Thyroid gland (tissue), 4 donors: ENCODE measurements at places on chromosomes 3 and 15. TPM values are rescaled to one million over a fixed set of nuclear protein-coding genes. Genes with fewer than 3 reads are reported as not detected.

GRCh38 chr15:48696627-48697312, 51.3 kb upstream of the FBN1 start:
- H3K36me3 ChIP-seq, result no peaks in the 10 kb centered on the region
- DNase-seq, result no peak
- H3K27me3 ChIP-seq, result no peaks in the 10 kb centered on the region
- no peak overlapping the region for H3K27ac ChIP-seq

- H3K27ac ChIP-seq, result no peak overlapping the region
- DNase-seq, result no peak
- H3K27me3 ChIP-seq, result peaks cover 4% of the 10 kb centered on the region
- H3K4me3 ChIP-seq, result no peak overlapping the region
Observed at GRCh38 chr3:23668430-23668904, 137.3 kb upstream of the UBE2E1 start.

DNA sequence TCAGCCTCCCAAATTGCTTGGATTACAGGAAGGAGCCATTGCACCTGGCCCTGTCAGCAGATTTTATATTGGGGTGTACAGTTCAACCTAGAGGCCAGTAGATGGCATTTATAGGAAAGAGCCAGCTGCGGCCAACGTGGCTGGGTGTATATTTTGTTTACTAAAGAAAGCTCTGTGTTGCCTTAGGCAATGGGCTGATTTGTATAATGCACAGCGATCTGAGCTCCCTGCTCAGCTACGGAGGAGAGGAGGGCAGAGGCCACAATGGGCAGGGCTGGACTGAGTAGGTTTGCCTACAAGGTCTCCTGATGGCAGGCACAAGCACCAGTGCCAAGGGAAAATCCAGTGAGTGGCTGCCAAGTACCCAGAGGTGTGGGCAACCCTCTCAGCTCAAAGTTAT, 282.4 kb downstream of the ARPP21 start:
- DNase-seq, result no peak
- no peak overlapping the region for H3K4me3 ChIP-seq
- no peaks in the 10 kb centered on the region for H3K4me1 ChIP-seq

DNA sequence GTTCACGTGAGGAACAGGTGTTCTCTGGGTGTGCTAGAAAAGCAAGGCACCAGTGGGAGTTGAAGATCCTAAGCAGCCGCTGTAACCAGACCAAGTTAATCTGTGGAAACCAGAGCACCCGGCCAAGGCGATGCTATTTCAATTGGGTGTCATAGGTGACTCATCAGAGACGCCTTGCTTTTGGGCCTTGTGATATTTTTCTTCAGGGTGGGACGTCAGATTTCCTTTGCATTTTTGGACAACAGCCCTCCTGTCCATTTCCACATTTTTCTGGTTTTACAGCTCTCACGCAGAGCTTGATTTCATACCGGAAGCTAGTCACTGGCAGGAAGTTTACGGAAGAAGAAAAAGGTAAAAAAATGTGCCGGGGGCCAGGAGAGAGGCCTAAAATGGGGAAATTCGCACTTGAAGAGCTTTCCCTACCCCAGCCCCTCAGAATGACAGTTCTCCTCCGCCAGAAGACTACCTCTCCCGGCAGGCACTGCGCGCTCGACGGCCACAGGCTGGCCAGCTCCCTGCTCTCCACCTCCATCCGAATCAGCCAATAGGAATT, 471 bp upstream of the KBTBD8 start:
- no peaks in the 10 kb centered on the region for H3K4me1 ChIP-seq
- no peak overlapping the region for H3K4me3 ChIP-seq
- H3K27ac ChIP-seq, result no peak overlapping the region
- H3K36me3 ChIP-seq, result no peaks in the 10 kb centered on the region
- DNase-seq, result no peak
- peaks cover 3% of the 10 kb centered on the region for H3K27me3 ChIP-seq

GRCh38 chr15:80934761-80935221, 54.8 kb downstream of the MESD start:
- peak overlapping the region; percentile 10 for H3K27ac ChIP-seq
- H3K4me1 ChIP-seq, result peaks cover 9% of the 10 kb centered on the region
- DNase-seq, result peak; percentile 46
- no peaks in the 10 kb centered on the region for H3K27me3 ChIP-seq
- H3K4me3 ChIP-seq, result no peak overlapping the region

DNA sequence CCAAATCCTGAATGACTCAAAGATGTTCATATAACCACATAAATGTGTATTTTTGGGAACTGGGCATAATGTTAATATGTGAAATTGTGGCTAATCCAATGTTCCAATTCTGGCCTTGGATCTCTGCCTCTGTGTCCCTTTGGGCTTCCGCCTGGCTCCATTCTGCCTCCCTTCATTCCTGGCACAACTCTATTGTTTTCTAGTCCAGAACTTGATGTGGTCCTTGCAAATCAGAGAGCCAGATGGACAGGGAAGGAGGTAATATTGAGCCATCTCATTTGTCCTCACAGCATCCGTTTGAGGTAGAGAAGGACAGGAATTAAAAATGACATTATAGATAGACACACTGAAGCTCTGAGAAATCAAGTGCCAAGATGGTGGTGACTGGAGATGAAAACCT, 355.7 kb upstream of the TBL1XR1 start:
- no peak overlapping the region for H3K4me3 ChIP-seq
- no peaks in the 10 kb centered on the region for H3K36me3 ChIP-seq
- H3K4me1 ChIP-seq, result peaks cover 49% of the 10 kb centered on the region
- peak overlapping the region; percentile 13 for H3K27ac ChIP-seq

DNA sequence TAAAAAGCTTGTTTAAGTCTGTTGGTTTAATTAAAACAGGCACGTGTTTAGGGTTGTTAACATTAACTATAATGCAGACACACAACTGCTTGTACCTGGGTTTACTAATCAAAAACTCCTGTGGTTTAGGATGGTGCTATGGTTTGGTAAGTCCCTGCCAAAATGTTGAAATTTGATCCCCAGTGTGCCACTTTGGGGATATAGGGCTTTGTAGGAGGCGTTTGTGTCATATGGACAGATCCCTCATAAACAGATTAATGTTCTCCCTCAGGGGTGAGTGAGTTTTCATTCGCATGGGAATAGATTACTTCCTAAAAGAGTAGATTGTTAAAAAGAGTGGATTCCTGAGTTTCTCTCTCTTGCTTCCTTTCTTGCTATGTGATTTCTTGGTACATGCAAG, 18.7 kb upstream of the GK5 start:
- H3K4me3 ChIP-seq, result no peak overlapping the region
- no peaks in the 10 kb centered on the region for H3K4me1 ChIP-seq
- no peaks in the 10 kb centered on the region for H3K36me3 ChIP-seq
- no peak overlapping the region for H3K27ac ChIP-seq
- no peak for DNase-seq

- no peak overlapping the region for H3K27ac ChIP-seq
- no peak overlapping the region for H3K4me3 ChIP-seq
- H3K4me1 ChIP-seq, result no peaks in the 10 kb centered on the region
- DNase-seq, result no peak
- H3K36me3 ChIP-seq, result no peaks in the 10 kb centered on the region
- no peaks in the 10 kb centered on the region for H3K27me3 ChIP-seq
Observed at GRCh38 chr3:191008074-191008473, 145.6 kb upstream of the GMNC start.

GRCh38 chr3:124037326-124037725, 45.4 kb upstream of the ROPN1 start:
- H3K27me3 ChIP-seq, result no peaks in the 10 kb centered on the region
- H3K4me3 ChIP-seq, result no peak overlapping the region
- H3K36me3 ChIP-seq, result no peaks in the 10 kb centered on the region
- DNase-seq, result no peak
- H3K4me1 ChIP-seq, result peaks cover 9% of the 10 kb centered on the region

DNA sequence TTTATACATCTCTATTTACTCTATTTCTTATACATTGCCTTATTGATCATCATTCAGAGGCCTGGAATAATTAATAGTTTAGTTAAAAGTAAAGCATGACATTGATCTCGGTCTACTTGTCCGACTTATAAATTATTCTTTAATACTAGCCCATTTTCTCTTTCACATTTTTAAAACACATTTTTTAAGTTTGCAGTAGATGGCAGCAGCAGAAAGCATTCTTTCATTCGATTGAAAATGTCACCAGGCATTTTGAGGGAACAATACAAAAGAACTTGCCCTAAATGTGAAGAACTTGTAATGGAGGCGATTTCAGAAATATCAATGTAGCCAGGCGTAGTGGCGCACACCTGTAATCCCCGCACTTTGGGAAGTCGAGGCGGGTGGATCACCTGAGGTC, 15.5 kb upstream of the MAP3K13 start:
- no peak overlapping the region for H3K4me3 ChIP-seq
- DNase-seq, result no peak
- no peak overlapping the region for H3K27ac ChIP-seq
- H3K36me3 ChIP-seq, result no peaks in the 10 kb centered on the region

GRCh38 chr3:101892648-101893047, 43.3 kb downstream of the NFKBIZ start:
- DNase-seq, result no peak
- no peaks in the 10 kb centered on the region for H3K27me3 ChIP-seq
- H3K27ac ChIP-seq, result no peak overlapping the region
- H3K4me3 ChIP-seq, result no peak overlapping the region
- no peaks in the 10 kb centered on the region for H3K4me1 ChIP-seq

DNA sequence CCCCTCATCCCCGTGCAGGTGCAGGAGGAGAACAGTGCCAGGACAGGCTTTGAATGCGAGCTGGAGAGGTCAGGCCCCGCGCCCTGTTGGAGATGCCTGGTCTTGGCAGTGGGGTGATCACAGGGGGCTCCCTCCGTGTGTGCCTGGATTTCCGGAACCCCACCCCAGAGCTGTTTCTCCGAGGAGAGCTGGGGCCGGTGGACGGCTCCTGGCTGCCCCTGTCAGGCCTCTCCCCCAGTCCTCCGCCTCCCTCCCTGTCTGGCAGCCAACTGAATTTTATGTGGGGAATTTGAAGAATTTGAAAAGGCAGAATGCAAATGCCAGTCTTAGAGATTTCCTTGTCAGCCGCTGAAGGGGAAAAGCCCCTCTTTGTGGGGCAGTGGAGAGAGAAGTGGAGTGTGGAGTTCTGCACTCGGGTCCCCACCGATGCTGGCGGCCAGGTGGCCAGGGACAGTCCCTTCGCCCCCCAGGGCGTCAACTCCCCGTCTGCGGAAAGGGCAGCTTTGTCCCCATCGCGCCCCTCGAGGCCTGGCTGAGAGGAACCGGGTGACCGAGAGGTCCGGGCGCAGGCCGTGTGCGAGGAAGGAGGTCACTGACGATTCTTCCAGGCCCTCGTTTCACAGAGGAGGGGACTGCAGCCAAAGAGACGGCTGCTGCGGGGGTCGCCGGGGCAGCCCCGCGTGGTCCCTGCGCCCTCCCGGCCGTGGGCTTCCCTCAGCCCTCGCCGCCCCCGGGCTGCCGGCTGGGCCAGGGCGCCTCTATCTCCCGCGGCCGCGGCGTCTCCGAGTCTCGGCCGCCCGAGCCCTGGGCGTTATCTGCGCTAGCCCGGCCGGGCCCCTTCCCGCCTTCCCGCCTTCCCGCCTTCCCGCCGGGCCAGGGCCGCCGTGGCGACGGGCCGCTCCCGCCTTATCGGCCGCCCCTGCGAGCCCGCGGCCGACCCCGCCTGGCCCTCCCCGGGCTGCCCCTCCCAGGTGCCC, 56.0 kb upstream of the LCTL start:
- peak overlapping the region; percentile 58 for H3K27ac ChIP-seq
- peaks cover 47% of the 10 kb centered on the region for H3K4me1 ChIP-seq
- H3K36me3 ChIP-seq, result no peaks in the 10 kb centered on the region
- H3K27me3 ChIP-seq, result no peaks in the 10 kb centered on the region
- no peak overlapping the region for H3K4me3 ChIP-seq

DNA sequence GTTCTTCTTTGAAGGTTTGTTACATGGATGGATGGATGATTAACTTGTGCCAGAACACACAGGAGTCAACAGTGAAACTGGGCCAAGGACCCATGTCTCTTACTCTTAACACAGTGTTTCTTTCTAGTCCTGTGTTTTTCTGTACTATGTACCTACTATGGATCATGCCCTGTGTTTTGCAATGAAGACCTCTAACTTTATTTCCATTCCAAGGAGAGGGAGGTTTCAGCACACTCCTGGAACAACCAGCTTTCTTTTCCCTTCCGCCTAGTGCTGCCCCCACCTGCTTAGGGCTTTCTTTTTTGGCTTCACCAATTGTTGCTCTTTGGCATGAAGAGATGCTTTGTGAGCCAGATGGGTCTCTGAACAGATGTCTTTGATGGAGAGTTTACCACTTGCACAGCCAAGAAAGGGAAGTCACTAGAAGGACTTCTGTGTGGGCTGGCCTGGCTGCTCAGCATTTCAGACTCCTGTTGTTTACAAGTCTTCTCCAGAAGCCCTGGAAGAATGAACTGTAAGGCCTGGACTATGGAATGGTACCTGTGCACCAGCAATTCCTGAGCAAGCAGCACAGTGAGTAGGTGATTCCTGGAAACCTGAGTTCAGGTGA, 44.5 kb downstream of the SNAPC5 start:
- no peak overlapping the region for H3K27ac ChIP-seq
- H3K27me3 ChIP-seq, result no peaks in the 10 kb centered on the region

GRCh38 chr3:123804676-123805075, 79.5 kb downstream of the MYLK start:
- H3K4me3 ChIP-seq, result no peak overlapping the region
- H3K27me3 ChIP-seq, result no peaks in the 10 kb centered on the region
- no peaks in the 10 kb centered on the region for H3K36me3 ChIP-seq
- H3K4me1 ChIP-seq, result no peaks in the 10 kb centered on the region
- DNase-seq, result no peak

DNA sequence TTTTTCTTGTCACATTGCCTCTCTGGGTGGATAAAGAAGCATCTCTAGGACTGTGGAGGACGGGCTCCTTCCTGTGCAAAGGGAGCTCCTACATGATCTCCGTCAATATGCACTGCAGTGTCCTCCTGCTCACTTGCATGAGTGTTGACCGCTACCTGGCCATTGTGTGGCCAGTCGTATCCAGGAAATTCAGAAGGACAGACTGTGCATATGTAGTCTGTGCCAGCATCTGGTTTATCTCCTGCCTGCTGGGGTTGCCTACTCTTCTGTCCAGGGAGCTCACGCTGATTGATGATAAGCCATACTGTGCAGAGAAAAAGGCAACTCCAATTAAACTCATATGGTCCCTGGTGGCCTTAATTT, 478 bp downstream of the GPR15 start:
- no peaks in the 10 kb centered on the region for H3K36me3 ChIP-seq
- H3K4me3 ChIP-seq, result no peak overlapping the region
- no peaks in the 10 kb centered on the region for H3K27me3 ChIP-seq

Gene ATP10A
- 3.6 TPM for total RNA-seq

Gene TTC21A
- 17.8 TPM for total RNA-seq

Gene STAB1
- total RNA-seq, result 78.5 TPM

Gene SLC35G2
- total RNA-seq, result 11.7 TPM

Gene NDN
- 34.2 TPM for total RNA-seq

Gene FSD2
- 1.6 TPM for total RNA-seq

Gene C3orf85
- total RNA-seq, result not detected
